ENCODE measurements at places on chromosomes 3 and 15.

GRCh38 chr3:59850417-59850816, 800.6 kb upstream of the CFAP20DC start:
- ATAC-seq, result no peak

DNA sequence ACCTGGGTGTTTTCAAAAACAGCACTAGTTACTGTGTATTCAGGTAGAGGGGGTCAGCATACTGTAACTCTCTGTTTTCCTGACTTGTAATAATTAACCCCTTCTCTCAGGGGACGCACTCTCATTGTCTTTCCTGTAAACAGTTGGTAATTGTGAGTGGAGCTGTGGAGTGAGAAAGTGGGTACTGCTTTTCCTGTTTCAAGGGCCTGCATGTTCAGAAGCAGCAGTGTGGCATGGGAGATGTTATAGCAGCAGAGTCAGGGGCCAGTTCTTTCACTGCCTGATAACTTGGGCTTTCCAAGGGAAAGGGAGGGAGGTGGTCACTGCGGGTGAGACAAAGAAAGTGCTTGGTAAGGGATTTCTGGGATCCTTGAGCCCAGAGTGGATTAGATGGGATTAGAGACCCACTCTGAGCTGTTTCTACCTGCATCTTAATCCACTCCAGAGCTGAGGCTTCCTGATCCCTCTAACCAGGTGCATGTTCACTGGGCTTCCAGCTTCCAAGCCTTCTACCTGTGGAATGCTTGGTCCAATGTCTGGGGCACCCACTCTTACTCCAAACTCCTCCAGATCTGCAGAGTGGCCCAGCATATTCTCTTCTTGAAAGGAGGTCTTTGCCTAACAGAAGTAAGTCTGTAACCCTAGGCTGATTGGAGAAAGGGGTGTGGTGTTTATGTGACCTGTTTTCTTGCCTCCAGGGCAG, 105.2 kb downstream of the RPLP1 start:
- ATAC-seq, result no peak

DNA sequence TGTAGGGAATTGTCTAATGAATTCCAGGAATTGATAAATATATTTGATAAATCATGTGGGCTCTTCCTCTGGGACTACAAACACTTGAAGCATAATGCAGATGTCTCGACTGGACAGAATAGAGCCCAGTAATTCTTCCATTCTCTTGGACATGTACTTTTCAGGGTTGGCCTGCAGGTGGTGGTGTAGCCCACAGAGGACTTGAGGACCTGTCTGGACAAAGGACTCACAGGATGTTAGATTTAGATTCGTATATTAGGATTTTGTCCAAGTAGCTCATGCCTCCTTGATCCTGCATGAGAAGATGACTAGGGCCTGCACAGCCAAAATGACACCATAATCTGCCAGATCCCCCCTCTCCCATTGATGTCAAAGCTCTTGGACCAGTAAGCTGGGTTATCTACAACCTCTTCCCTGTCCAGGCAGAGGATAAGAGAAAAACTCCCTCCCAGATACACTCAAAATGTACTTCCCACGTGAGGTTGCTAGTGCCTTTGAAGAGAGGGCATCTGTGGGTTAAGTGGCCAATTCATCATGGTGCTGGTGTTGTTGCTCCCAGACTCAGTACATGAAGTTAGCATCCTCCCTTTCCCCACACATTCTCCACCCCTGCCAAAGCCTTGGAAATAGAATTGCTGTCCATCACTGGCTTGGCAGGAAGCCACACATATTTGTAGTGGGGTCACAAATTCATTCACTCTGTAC, 88.6 kb upstream of the ZNF280D start:
- peak; percentile 77 for ATAC-seq

DNA sequence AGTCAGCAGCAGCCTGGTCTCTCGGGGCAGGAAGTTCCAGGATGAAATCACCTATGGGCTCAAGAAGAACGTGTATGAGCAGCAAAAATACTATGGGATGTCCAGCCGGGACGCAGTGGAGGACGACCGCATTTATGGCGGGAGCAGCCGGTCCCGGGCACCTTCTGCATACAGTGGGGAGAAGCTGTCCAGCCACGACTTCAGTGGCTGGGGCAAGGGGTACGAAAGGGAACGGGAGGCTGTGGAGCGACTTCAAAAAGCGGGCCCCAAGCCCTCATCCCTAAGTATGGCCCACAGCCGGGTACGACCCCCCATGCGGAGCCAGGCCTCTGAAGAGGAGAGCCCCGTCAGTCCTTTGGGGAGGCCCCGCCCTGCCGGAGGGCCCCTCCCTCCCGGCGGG, 12.1 kb upstream of the APEH start:
- no peak for ATAC-seq

DNA sequence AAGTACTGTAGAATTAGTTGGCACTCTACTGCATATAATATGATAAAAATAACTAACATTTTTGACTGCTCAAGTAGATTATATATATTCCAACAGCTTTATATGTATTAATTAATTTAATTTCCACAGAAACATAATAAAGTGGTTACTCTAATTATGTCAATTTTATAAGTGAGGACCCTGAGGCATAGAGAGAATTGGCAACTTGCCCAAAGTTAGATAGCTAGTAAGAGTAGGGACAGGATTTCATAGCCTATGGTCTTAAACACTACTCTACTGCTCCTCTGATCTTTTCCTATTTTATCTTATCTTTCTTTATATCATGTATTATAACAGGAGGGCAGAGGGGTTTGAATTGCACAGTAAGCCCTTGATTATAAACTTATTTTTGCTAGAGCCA, 418.7 kb upstream of the SGO1 start:
- no peak for ATAC-seq

DNA sequence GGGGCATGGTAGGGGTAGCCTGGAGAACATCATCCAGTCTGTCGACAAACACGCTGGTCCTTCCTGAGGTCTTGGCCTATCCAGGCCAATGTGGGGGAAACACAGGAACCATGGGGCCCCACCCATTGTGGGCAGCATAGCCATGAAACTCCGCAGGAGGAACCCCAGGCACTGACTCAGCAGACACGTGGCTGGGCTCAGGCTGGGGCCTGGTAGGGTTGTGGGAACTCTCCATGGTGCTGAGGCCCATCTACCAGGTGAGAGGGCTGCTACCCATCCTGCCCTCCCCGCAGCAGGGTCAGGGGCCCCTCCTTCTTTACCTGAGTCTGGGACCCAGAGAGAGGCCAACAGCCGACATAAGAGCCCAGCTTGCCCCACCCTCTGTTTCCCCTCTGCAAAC, 22.6 kb upstream of the CACNA2D2 start:
- ATAC-seq, result peak; percentile 62

- no peak for ATAC-seq
These were observed 1.3 kb upstream of the CPA3 start for GRCh38 chr3:148863814-148864213.

DNA sequence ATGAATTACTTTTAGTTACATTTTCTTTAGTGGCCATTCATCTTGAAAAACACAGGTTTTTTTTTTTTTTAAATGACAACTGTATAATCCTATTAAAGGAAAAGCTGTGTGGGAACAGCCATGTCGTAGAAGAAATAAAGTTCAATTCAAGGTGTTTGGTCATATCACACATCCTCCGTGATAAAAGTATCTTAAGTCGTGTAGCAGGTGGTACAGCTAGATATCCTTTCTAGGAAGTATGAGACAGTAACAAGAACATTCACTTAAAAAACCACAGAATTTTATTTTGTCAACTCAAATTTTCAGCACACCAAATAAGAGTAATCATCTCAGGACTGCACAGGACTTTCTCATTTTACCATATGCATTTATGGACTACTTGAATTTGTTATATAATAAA, 16.1 kb downstream of the ZDHHC23 start:
- ATAC-seq, result no peak

DNA sequence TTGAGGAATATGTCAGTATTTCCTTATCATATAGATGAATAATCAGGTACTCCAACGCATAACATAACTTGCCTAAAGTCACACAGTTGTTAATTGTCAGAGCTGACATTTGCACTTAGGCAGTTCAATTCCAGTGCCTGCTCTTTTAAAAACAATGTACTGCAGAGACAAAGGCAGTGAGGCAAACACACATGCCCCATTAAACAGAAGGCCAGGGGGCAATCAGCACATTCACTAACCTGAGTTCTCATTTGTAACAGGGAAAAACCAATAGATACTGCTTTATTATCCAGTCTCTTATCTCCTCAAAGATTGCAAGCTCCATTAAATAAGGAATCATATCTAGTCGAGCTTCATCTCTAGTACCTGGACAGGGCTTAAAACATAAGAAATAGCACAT, 1017.4 kb downstream of the SQOR start:
- ATAC-seq, result no peak

DNA sequence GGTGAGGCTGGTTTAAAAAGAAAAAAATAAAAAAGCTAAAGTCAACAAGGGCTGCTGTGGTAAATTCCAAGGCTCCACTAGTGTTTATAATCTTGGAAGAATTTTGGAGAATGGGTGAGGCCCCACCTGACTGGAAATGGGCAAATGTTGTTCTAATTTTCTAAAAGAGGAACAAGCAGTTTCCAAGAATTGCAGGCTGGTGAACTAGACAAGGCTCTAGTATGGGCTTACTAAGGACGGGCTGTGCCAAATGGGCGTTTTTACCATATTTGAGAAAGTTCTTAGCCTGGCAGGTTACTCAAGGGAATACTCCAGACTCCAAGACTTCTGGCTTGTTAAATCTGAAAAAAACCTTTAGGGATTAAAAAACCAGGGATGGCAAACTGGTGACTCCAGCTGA, 67.0 kb upstream of the ABHD2 start:
- no peak for ATAC-seq

DNA sequence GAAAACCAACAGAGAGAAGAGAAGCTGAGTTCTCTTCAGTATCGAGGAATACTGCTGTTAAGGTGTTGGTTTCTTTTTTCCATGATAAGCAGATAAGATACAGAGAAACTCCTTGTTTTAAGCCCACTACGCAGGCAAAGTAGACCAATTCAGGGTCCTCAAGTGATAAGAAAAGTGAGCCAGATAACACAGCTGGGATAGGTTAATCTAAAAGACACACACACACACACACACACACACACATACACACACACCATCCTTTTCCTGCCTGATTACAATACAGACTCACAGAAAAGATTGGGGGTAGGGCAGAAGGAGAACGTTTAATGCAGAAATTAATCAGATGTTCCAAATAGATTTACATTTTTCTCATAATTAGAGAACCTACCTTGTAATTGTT, 6.5 kb upstream of the PHLDB2 start:
- ATAC-seq, result no peak

DNA sequence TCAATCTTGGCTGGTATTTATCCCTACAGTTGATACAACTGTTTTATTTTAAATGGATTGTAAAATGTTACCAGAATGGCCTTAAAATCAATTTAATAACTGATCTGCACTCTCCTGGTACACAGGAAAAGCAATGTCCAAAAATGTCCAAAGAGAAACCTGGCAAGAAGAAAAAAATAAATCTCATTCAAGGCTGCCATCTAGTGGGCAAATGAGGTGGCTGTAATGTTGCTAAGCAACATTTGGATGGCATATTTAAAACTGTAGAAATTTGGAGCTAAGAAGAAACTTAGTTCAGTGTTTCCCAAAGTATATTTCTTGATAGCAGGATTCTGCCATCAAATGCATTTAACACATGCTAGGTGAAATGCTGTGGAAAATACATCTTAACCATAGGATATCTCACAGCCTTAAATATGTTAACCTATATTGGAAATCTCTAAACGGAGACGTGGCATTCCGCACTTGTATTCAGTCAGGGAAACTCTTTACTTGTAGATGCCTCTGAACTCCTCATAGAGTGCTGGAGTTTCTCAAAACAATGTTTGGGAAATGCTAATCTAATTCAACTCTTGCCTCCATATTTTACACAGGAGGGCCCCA, 216.8 kb downstream of the ERC2 start:
- ATAC-seq, result no peak

GRCh38 chr3:129161860-129162271, 1.0 kb upstream of the ISY1 start:
- peak; percentile 11 for ATAC-seq

GRCh38 chr15:85490856-85491255, 110.5 kb downstream of the AKAP13 start:
- ATAC-seq, result no peak

- ATAC-seq, result no peak
These were observed 153.2 kb upstream of the FRMD4B start for GRCh38 chr3:69539134-69539533.

- ATAC-seq, result no peak
These were observed 499.4 kb downstream of the ROBO1 start for GRCh38 chr3:79268422-79268821.

GRCh38 chr15:42367041-42367440, 7.7 kb downstream of the CAPN3 start:
- no peak for ATAC-seq

DNA sequence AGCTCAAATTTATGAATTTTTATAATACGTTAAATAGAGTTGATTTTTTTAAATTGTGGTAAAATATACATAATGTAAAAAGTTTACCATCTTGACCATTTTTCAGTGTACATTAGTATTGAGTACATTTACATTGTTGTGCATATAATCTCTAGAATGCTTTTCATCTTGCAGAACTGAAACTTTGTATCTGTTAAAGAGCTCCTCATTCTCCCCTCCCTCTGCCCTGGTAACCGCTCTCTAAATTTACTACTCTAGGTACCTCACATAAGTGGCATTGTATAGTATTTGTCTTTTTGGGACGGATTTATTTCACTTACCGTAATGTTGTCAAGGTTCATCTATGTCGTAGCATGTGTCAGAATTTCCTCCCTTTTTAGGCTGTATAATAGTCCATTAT, 13.6 kb downstream of the TBC1D23 start:
- ATAC-seq, result no peak

DNA sequence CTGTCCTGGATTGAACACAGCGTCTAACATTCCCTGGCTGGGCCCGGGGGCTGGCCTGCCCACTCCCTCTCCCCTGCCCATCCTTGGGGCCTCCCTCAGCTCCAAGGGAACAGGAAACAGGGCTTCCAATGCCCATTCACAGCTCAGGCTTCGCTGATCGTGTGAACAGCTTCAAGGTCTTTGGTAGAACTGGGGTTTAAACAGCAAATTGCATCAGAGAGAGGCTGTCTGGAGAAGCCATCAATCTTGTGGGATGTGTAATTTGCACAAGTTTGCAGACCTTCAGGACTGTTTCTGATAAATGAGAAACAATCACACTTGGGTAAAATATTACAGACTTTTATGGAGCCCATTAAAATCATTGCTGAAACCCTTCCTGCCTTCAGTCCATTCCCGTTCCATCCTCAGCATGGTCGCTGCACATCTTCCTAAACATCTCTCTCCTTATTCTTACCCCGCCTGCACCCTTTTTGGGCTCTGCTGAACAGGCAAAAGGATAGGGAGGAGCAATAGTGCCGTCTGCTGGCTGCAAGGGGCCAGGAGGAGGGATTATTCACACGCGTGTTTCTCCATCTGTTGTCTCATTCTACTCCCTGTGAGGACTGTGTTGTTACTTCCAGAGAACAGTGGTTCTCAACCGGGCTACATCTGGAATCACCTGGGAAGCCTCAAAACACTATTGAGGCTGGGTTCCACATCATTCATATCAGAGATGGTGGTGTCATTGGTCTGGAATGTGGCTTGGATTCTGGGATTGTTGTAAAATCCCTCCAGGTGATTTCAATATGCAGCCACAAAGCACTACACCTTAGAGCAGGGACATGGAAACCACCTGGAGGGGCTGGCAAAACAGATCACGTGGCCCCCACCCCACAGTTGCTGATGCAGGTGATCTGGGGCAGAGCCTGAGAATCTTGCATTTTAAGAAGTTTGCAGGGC, 116.3 kb downstream of the CLSTN2 start:
- no peak for ATAC-seq

GRCh38 chr15:68584756-68585573, 6.2 kb downstream of the CORO2B start:
- ATAC-seq, result no peak
